ENCODE measurements at places on chromosomes 2 and 18. TPM values are rescaled to one million over a fixed set of nuclear protein-coding genes. Genes with fewer than 3 reads are reported as not detected.

DNA sequence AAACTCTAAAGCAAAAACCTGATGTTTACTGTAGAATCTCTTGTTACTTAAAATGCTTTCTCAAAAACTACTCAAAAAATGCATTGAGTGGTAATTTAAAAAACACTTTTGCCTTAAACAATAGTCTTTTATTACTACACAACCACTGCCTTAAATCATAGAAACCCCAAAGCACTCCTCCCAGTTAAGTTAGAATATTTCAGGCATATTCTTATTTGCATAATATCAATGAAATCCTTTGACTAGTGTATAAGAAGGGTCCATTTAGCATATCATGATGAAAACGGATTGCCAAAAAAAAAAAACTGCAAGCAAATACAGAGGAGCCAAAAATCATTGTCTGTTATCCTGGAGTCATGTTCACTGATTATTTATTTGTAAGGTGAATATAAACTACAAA lies 119.2 kb downstream of the PTPRM start:
- H3K27me3 ChIP-seq = no peaks in the 10 kb centered on the region
- H3K27ac ChIP-seq = no peak overlapping the region
- no peak for DNase-seq
- no peaks in the 10 kb centered on the region for H3K4me1 ChIP-seq
- H3K36me3 ChIP-seq = no peaks in the 10 kb centered on the region
- H3K4me3 ChIP-seq = no peak overlapping the region

DNA sequence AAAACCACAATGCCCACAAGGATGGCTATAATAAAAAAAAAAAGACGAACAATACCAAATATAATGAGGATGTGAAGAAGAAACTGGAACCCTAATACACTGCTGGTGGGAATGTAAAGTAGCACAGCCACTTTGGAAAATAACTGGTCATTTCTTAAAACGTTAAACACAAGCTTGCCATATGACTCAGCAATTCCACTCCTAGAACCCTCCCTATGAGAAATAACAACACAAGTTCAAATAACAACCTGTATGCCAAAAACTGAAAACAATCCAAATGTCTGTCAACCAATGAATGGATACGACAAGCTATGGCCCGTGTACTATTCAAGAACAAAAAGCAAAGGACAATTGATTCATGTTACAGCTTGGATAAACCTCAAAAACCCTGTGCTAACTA lies 7.0 kb upstream of the ALPK2 start:
- DNase-seq = no peak
- no peak overlapping the region for H3K4me3 ChIP-seq
- H3K36me3 ChIP-seq = no peaks in the 10 kb centered on the region
- H3K27ac ChIP-seq = no peak overlapping the region
- no peaks in the 10 kb centered on the region for H3K27me3 ChIP-seq

- H3K36me3 ChIP-seq = no peaks in the 10 kb centered on the region
- no peaks in the 10 kb centered on the region for H3K4me1 ChIP-seq
- no peak overlapping the region for H3K27ac ChIP-seq
- no peaks in the 10 kb centered on the region for H3K27me3 ChIP-seq
- H3K4me3 ChIP-seq = no peak overlapping the region
- DNase-seq = no peak
These were observed 26.8 kb downstream of the MAPK4 start for GRCh38 chr18:50586710-50587109.

GRCh38 chr2:181628590-181629585 lies 28.0 kb downstream of the CERKL start:
- H3K36me3 ChIP-seq = no peaks in the 10 kb centered on the region
- H3K4me1 ChIP-seq = no peaks in the 10 kb centered on the region
- no peak overlapping the region for H3K27ac ChIP-seq
- H3K4me3 ChIP-seq = no peak overlapping the region
- H3K27me3 ChIP-seq = no peaks in the 10 kb centered on the region

DNA sequence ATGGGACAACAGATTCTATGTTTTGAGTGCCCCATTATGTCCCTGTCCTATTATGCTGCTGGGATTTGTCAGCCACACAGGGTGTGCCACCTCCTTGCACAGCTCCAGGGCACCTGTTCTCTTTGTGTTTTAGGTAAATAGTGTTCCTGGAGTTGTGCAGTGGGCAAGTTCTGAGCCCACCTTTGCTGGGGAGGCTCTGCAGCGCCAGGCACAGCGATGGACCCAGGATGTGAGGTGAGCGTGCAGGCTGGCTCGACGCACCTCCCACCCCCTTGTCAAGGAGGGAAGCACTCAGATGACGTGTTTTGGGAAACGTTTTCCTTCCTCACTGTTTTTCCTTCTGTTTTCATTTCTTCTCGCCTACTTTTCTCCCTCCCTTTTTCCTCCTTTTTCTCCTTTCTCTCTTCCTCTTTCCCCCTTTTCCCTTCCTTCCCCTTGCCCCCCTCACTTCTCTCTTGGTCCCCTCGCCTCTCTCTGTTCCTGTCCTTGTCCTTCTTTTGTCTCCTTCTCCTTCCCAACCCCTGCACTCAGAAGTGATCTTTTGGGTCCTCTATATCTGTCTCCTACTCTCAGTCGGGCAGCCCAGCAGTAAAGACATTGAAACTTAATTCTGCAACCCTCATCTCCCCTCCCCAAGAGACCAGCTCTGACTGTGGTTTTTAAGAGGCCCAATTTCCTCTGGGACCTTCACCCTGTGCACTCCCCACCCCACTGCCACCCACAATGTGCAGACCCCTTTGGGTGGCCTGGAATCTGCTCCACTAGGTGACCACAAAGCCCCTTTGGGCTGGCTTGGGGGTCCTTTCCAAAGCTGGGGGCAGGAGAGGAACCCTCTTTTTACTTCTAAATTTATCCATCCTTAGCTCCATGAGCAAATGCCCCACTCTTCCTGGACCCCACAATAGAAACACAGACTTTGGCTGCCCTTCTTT lies 104.0 kb downstream of the MCFD2 start:
- H3K4me1 ChIP-seq = peaks cover 27% of the 10 kb centered on the region
- no peak overlapping the region for H3K4me3 ChIP-seq
- H3K27me3 ChIP-seq = no peaks in the 10 kb centered on the region
- no peak for DNase-seq
- H3K27ac ChIP-seq = no peak overlapping the region

DNA sequence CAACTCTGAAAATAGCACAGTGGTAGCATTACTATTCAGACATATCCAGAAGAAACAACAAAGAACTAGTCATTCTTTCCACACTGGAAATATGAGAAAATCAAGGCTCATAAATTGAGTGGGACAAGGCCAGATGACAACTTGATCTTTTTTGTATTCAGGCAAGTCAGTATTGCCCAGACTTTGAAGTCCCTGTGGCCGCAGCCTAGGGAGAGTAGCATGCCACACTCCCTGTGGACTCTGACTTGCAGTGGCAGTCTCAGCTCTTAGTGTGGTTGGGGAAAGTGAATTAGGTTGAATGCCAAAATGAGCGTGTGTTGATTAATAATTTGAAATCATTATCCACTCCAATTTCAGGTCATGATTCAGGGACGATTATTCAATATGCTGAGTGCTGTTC lies 53.8 kb upstream of the TMEM177 start:
- no peak for DNase-seq
- no peaks in the 10 kb centered on the region for H3K36me3 ChIP-seq
- no peaks in the 10 kb centered on the region for H3K27me3 ChIP-seq
- no peak overlapping the region for H3K4me3 ChIP-seq
- no peaks in the 10 kb centered on the region for H3K4me1 ChIP-seq

GRCh38 chr2:527581-527980 lies 149.6 kb downstream of the TMEM18 start:
- no peak overlapping the region for H3K27ac ChIP-seq
- H3K36me3 ChIP-seq = no peaks in the 10 kb centered on the region
- no peaks in the 10 kb centered on the region for H3K4me1 ChIP-seq
- H3K27me3 ChIP-seq = no peaks in the 10 kb centered on the region
- no peak overlapping the region for H3K4me3 ChIP-seq
- DNase-seq = no peak

GRCh38 chr18:3823073-3823472 lies 373.1 kb downstream of the TGIF1 start:
- no peaks in the 10 kb centered on the region for H3K4me1 ChIP-seq
- H3K36me3 ChIP-seq = no peaks in the 10 kb centered on the region
- no peak overlapping the region for H3K27ac ChIP-seq
- no peak for DNase-seq
- H3K4me3 ChIP-seq = no peak overlapping the region

DNA sequence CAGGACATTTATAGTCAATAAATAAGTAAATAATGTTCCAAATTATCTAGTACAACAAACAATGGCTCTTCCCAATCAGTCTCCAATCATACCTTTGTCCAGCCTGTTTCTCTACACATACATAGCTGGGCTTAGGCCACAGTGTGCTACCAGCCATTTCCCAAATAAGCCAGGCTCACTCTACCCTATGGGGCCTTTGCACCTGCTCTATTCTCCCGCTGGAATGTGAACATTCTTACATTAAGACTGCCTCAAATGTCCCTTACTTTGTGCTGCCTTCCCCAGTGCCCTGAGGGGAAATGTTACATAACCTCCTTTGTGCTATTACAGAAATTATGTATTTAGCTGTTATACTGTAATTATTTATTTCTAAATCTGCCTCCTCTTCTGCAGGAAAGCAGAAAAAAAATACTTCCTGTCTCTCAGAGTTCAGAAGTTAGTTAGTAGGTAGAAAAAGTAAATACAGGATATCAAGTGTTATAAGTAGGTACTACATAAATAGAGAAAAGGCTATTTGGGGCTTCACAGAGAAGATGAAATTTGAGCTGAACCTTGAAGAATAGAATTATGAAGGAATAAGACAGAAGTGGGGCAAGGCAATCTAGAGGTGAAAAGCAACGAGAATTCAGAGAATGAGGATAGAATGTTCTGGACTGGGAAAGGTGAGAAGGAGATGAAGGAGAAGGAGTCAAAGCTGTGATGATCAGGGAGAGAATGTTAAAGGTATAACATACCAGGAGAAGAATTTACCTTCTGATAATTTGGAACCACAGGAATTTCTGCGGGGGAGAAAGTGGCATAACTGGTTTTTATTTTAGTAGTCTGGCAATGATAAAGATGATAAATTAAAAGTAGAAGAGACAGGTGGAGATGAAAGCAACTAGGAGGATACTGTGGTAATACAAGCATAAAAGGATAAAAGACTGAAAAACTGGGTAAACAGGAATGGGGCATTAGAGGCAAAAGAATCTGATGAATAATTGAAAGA lies 37.0 kb downstream of the ROCK1 start:
- H3K27me3 ChIP-seq = no peaks in the 10 kb centered on the region

DNA sequence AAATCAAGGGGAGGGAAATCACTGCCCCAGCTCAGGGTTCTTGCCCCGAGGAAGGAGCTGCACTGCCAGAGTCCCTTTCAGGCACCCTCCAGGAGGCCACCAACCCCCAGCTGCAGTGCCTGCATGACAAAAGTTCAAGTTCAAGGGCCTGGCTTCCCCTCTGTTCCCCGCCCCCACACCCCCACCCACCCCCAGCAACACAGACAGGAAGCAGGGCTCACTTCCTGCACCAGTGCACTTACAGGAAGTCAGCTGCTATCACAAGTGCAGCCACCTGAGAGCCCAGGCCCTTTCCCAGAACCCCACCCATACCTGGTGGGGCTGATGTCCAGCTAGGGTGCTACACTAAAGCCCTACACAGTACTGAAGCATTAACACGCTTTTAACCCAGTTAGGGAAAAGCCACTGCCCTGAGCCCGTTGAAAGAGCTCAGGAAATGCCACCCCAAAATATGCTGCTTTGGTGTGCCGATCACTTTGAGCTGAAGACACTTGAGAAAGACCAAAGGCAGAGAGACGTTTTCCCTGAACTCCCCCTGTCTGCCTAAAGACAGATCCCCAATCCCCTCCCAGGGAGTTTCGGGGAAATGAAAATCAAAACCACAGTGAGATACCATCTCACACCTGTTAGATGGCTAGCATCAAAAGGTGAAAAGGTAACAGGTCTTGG lies 109.9 kb upstream of the CAB39 start:
- H3K4me1 ChIP-seq = no peaks in the 10 kb centered on the region
- H3K36me3 ChIP-seq = no peaks in the 10 kb centered on the region
- H3K27ac ChIP-seq = no peak overlapping the region
- no peak overlapping the region for H3K4me3 ChIP-seq
- no peak for DNase-seq
- no peaks in the 10 kb centered on the region for H3K27me3 ChIP-seq

DNA sequence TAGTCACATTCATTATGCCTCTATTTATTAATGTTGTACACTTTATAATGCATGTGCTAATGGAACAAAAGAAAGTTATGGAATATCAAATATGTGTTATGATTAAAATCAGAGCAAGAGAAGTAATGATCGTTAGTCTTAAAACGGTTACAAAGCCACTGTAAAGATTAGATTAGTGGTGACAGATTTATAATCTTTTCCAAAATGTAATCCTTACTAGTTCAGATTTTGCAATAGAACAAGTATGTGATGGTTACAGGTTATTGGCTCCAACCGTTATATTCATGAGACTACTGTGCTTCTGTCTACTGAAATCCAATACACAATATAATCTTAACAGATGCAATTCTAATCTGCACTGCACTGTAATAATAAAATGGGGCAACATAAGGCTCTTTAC lies 180.6 kb downstream of the ZNF521 start:
- no peaks in the 10 kb centered on the region for H3K27me3 ChIP-seq
- H3K27ac ChIP-seq = no peak overlapping the region
- no peaks in the 10 kb centered on the region for H3K36me3 ChIP-seq
- no peak overlapping the region for H3K4me3 ChIP-seq

DNA sequence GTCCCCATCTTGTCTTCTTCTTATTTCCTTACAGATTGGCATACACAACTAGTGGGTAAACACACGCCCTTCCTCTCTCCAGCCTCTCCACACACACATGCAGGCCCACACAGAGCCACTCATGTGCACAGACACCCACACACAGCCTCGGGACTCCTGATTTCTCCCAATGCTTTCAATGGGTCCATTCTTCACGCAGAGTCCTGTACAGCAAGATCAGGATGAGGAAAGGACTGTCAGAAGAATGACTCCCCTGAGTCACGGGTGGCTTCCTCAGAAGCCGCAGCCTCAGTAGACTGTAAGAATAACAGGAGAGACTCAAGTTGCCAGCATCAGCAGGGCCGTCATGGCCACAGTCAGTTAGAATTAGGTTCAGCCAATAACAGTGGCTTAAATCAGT lies 109.1 kb upstream of the GLI2 start:
- no peak overlapping the region for H3K27ac ChIP-seq
- H3K4me3 ChIP-seq = no peak overlapping the region
- H3K27me3 ChIP-seq = no peaks in the 10 kb centered on the region
- DNase-seq = no peak

DNA sequence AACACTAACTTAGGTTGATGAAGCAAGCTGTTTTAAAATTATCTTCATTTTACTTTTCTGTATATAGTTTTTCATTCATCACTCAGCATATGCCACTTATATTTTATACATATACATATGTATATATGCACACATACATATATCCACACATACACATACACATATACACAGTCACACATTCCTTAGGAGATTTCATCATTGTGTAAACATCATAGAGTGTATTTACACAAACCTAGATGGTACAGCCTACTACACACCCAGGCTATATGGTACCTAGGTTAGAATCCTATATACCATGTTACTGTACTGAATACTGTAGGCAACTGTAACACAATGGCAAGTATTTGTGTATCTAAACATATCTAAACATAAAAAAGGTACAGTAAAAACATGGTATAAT lies 295.5 kb upstream of the LYPD1 start:
- no peak overlapping the region for H3K27ac ChIP-seq
- no peaks in the 10 kb centered on the region for H3K36me3 ChIP-seq
- DNase-seq = no peak
- H3K27me3 ChIP-seq = no peaks in the 10 kb centered on the region
- no peaks in the 10 kb centered on the region for H3K4me1 ChIP-seq
- no peak overlapping the region for H3K4me3 ChIP-seq

The GPBAR1 gene
- 1.5 TPM for total RNA-seq

The ZBTB7C gene
- total RNA-seq = 42.4 TPM

The QPCT gene
- total RNA-seq = 3.2 TPM

The TMEM17 gene
- 6.6 TPM for total RNA-seq

The RPRM gene
- 2.4 TPM for total RNA-seq

The CCL20 gene
- 0.55 TPM for total RNA-seq

The CHRNG gene
- not detected for total RNA-seq

Data from testis (tissue), 5 donors.